ENCODE measurements at places on chromosomes 16 and 17. TPM values are rescaled to one million over a fixed set of nuclear protein-coding genes. Genes with fewer than 3 reads are reported as not detected.

GRCh38 chr16:4420505-4421105 lies 4.2 kb upstream of the CORO7 start:
- DNase-seq: no peak
- peaks cover 4% of the 10 kb centered on the region for H3K4me1 ChIP-seq
- no peak overlapping the region for H3K4me3 ChIP-seq
- no peak overlapping the region for H3K27ac ChIP-seq
- H3K27me3 ChIP-seq: no peaks in the 10 kb centered on the region

DNA sequence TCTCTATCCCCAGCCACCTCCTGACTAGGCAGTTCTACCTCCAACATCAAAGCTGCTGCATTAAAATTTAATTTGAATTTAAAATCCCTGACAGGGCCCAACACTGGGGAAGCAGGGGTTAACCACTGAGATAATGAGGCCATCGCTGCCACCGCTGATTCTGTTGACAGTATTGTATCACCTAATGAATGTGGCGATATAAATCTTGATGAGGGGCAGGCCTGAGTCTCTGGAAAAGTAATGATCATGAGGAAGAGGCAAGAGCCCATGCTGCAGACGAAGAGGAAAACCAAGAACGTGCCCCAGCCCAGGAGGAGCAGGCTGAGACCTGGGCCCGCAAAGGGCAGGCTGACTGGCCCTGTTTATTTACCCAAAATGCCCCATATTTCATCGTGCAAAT lies 251.4 kb upstream of the ZFHX3 start:
- no peak overlapping the region for H3K4me3 ChIP-seq
- DNase-seq: no peak
- no peaks in the 10 kb centered on the region for H3K36me3 ChIP-seq
- no peak overlapping the region for H3K27ac ChIP-seq
- H3K27me3 ChIP-seq: no peaks in the 10 kb centered on the region

- H3K27ac ChIP-seq: peak overlapping the region; percentile 96
- H3K4me1 ChIP-seq: peaks cover 19% of the 10 kb centered on the region
- no peak overlapping the region for H3K4me3 ChIP-seq
- H3K36me3 ChIP-seq: no peaks in the 10 kb centered on the region
- H3K27me3 ChIP-seq: no peaks in the 10 kb centered on the region
Observed at GRCh38 chr17:82299452-82299851, 18.0 kb downstream of the CD7 start.

DNA sequence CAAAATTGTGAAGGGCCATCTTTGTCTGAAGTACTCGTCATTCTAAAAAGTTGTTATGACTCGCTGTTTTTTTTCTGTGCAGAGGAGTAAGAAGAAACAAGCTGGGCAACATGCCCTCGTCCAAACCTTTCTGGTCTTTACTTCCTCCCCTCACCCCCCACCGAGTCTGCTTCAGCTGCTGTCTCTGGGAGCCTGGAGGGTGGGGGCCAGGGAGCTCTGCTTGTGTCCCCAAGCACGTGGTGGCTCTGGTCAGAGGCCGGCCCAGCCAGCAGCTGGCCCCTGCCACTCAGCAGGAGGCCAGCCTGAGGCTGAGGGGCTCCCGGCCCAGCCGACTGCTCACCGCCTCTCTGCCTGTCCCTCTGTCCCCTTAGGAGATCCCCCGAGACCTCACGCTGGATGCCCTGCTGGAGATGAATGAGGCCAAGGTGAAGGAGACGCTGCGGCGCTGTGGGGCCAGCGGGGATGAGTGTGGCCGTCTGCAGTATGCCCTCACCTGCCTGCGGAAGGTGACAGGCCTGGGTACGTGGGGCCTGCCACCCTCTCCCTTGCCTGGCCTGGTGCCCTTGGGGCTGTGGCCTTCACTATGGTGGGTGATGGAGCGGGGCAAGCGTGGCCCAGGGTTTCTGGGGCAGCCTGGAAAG lies 53.7 kb upstream of the LGALS9 start:
- H3K4me1 ChIP-seq: peaks cover 14% of the 10 kb centered on the region
- H3K36me3 ChIP-seq: no peaks in the 10 kb centered on the region
- DNase-seq: peak; percentile 84
- H3K27ac ChIP-seq: peak overlapping the region; percentile 81
- no peaks in the 10 kb centered on the region for H3K27me3 ChIP-seq

DNA sequence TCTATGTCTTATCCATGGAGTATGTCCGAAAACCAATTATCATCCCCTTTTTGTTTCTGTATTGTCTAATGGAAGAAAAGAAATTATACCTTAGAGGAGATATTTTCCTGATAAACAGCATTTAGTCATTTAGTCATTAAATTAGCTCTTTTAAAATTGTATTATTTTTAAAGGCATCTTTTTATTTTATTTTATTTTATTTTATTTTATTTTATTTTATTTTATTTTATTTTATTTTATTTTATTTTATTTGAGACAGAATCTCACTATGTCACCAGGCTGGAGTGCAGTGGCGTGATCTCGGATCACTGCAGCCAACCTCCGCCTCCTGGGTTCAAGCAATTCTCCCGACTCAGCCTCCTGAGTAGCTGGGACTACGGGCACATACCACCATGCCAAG lies 559.1 kb downstream of the CDH13 start:
- no peak overlapping the region for H3K27ac ChIP-seq
- no peak for DNase-seq
- no peak overlapping the region for H3K4me3 ChIP-seq
- no peaks in the 10 kb centered on the region for H3K36me3 ChIP-seq

- H3K27me3 ChIP-seq: no peaks in the 10 kb centered on the region
- no peak for DNase-seq
- no peaks in the 10 kb centered on the region for H3K4me1 ChIP-seq
Observed at GRCh38 chr17:75428543-75429469, 23.3 kb upstream of the GRB2 start.

DNA sequence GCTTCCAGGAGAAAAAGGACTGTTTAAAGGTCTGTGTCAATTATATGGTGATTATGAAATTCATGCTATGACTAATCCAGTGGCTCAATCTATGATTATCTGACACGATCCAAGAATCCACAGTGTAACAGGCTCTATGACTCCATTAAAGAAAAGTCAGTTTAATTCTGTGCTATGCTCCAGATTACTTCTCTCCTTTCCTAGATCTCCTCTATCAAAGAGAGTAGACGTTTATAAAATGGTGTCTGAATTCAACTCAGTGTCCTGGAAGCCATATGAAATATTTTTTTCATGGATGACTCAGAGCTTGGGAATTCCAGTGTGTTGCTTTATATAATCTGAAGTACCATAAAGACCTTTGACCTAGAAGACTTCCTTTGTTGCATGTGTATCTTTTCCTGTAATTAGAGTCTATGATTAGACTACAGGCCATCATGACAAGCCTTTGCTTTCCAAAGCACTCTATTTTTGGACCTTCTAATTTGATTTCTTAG lies 27.0 kb upstream of the NF1 start:
- no peaks in the 10 kb centered on the region for H3K4me1 ChIP-seq
- no peaks in the 10 kb centered on the region for H3K27me3 ChIP-seq
- H3K36me3 ChIP-seq: no peaks in the 10 kb centered on the region
- peak; percentile 11 for DNase-seq
- H3K27ac ChIP-seq: no peak overlapping the region

- H3K4me1 ChIP-seq: peaks cover 19% of the 10 kb centered on the region
- H3K27ac ChIP-seq: peak overlapping the region; percentile 39
- no peaks in the 10 kb centered on the region for H3K27me3 ChIP-seq
- DNase-seq: no peak
- H3K36me3 ChIP-seq: peaks cover under 1% of the 10 kb centered on the region
Observed at GRCh38 chr16:11094075-11094856, 149.9 kb downstream of the CLEC16A start.

- peak within 1 kb of the TSS; percentile 81 for H3K4me3 ChIP-seq
- H3K36me3 ChIP-seq: no peaks in the 10 kb centered on the region
- peaks cover 25% of the 10 kb centered on the region for H3K4me1 ChIP-seq
- H3K27ac ChIP-seq: peak within 1 kb of the TSS; percentile 99
- H3K27me3 ChIP-seq: no peaks in the 10 kb centered on the region
- peak; percentile 96 for DNase-seq
Observed at GRCh38 chr16:2513405-2514332, at the start of gene ATP6V0C. Gene ATP6V0C (plus strand): TSS chr16:2513952. CDS start chr16:2514104, 152 bp downstream.

DNA sequence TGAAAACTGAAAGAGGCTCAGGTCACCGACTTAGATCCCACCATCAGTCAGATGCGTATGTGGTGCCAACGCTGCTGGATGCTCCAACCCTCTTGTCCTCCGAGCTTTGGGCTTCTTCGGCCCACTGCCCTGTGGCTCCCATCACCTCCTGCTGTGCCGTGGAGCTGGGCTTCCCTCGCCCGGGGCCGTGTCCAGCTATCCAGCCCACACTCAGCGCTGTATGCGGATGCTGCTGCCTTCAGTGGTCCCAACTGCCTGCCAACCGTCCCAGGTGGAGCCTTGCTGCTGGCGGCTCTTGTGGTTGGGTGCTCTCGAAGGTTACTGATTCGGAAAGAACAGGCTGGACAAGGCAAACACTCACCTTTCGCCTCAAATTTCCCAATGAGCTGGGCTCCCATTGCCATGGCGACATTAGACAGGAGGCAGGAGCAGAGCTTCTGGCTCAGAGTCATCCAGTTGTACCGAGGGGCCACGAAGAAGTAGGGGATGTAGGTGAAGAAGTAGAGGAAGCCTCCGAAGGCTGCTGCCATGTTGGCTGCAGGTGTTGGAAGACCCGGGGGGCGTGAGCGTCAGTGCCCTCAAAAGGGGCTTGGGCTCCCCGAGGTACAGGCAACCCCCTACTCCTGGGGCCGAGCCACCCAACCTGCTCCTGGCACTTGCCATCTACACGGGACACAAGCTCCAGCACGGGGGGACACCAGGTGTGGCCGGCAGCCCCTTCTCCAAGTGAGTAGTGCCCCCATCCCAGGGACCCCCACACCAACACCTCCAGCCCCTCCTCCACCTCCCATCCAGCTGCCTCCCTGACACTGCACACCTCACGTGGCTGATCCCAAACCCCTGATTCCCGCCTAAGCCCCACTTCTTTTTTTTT lies 32.2 kb downstream of the ABCA3 start:
- H3K36me3 ChIP-seq: no peaks in the 10 kb centered on the region
- no peaks in the 10 kb centered on the region for H3K27me3 ChIP-seq
- H3K27ac ChIP-seq: no peak overlapping the region
- peak; percentile 61 for DNase-seq
- no peak overlapping the region for H3K4me3 ChIP-seq
- H3K4me1 ChIP-seq: no peaks in the 10 kb centered on the region

GRCh38 chr16:81445966-81446906 lies 1.6 kb downstream of the CMIP start:
- peak overlapping the region; percentile 97 for H3K27ac ChIP-seq
- no peak for DNase-seq
- H3K4me1 ChIP-seq: no peaks in the 10 kb centered on the region

Gene ZDHHC1
- 23.6 TPM for total RNA-seq

Gene BEAN1
- total RNA-seq: 2.4 TPM

Gene ATP2A3
- 52.1 TPM for total RNA-seq

Gene USP43
- total RNA-seq: 7.8 TPM

Gene CCL13
- total RNA-seq: 1.1 TPM

Gene FMNL1
- total RNA-seq: 32.9 TPM

Gene TGFB1I1
- total RNA-seq: 54.4 TPM

All from kidney (tissue), 22 donors.